ENCODE measurements at places on chromosomes 12 and 14.

- no peak for DNase-seq
Measured at GRCh38 chr12:617304-617915, 45.8 kb downstream of the NINJ2 start.

DNA sequence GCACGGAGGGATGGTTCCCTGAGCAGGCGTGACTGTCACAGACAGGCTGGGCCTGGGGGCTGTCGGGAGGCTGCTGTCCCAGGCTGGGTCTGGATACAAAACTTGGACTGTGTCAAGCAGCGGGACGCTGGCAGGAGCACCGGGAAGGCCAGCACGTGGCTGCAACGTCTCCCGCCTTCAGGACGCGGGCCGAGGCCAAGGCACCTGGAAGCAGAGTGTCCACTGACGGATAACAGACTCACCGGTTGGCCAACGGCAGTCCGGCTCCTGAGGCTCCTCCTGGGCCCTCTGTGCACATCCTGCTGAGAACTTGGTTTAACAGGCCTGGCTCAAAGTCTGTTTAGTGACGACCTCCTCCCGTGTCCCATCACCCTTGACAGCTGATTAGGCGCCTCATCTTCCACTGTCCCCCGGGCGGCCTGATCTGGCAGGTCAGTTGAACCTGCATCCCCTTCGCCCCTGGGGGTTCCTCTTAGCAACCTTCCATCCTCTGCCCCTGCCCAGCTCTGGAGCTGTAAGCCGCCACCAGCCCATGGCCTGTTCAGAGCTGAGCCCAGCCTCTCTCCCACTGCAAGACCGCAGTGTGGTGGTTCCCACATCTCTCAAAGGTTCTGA is 2.5 kb downstream of the XRCC3 start:
- no peak for DNase-seq

- DNase-seq: no peak
Measured at GRCh38 chr14:58744801-58745394, 107.1 kb downstream of the DACT1 start.

DNA sequence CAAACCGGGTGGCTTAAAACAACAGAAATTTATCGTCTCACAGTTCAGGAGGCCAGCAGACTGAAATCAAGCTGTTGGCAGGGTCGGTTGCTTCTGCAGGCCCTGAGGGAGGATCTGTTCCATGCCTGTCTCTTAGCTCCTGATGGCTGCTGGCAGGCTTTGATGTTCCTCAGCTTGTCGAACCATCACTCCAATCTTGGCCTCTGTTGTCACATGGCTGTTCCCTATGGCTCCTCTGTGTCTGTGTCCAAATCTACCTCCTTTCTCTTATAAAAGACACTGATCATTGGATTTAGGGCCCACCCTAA is 14.0 kb downstream of the NFATC4 start:
- no peak for DNase-seq

- DNase-seq: no peak
Measured at GRCh38 chr14:71141701-71142374, 234.6 kb downstream of the PCNX1 start.

GRCh38 chr14:68815298-68816182 is 22.7 kb upstream of the ZFP36L1 start:
- no peak for DNase-seq

DNA sequence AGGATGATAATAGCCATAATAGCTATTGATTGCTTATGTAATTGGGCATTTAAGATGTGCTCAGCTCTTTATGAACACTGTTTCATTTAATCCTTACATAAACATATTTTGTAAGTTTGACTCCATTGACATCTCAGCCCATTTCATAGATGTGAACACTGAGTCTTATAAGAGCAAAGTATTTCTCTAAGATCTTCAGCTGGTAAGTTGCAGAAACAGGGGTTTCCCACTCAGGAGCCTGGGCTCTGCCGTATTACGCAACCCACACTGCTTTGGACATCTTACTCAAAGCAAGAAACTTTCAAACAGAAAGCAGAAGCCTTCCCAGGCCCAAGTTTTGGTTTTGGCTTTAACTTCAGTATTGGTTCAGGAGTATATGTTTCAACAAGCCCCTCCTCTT is 705.1 kb downstream of the MED13L start:
- no peak for DNase-seq

DNA sequence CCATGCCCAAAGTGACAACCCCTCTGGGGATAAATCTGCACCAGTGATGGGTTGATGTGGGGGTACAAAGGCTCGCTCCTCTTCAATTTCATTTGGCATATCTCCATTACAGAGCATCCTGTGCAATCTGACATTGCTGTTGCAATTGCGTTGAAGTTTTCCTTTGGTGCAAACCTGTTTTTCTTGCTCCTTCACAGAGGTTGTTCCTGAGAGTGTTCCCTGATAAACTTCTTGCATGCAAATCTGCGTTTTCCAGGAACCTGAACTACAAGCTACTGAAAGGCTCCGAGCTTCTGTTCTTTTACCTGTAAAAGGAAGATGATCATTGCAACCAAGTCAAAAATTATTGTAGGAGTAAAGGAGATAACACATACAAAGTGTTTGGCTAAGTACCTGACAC is 26.1 kb downstream of the SERPINA11 start:
- DNase-seq: no peak

DNA sequence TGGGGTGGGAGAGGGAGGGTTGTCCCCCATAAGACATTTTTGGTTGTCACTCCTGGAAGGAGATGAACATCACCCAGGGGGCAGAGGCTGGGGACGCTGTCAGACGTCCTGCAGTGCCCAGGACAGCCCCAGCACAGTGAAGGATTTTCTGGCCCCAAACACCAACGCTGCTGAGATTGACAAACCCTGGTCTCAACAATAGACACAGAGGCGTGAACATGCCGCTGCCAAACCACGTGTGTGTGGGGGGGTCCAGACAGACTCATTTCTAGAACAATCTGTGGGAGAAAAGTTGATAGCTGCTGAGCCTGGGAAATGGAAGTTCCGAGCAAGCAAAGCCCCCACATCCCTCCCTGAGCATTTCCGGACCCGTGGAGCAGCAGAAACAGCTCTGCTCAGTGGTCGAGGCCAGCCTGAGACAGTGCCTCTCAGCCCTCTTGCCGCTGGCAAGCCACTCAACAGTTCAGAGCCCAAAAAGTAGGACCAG is 43.8 kb upstream of the CLMN start:
- no peak for DNase-seq

- no peak for DNase-seq
Measured at GRCh38 chr12:116542345-116542956, 16.7 kb upstream of the MAP1LC3B2 start.

- no peak for DNase-seq
Measured at GRCh38 chr12:5718680-5719079, 226.4 kb downstream of the ANO2 start.

- no peak for DNase-seq
Measured at GRCh38 chr14:75077794-75078193, 8.4 kb downstream of the ZC2HC1C start.

GRCh38 chr12:105745811-105746210 is 392.9 kb downstream of the NUAK1 start:
- DNase-seq: no peak

- DNase-seq: no peak
Measured at GRCh38 chr12:11500188-11500860, 105.0 kb upstream of the PRB2 start.

- DNase-seq: no peak
Measured at GRCh38 chr12:132094269-132094891, 49.7 kb downstream of the DDX51 start.

DNA sequence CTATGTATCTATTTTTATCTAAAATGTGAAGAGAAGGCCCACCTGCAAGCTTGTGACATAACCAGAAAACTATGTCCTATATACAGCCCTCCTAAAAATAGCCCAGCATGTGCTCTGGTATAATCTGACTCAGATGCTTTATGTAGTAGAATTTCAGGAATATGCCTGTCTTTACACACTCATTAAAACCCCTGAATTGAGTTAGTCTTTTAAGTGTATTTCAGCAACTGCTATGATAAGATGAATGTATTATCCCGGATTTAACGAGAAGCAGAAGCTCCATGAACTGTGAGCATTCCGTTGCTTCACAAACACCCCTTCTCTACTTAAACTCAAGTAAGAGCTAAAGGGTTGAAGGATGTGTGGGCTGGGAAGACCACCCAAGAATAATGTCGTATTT is 89.9 kb upstream of the PRICKLE1 start:
- DNase-seq: no peak

DNA sequence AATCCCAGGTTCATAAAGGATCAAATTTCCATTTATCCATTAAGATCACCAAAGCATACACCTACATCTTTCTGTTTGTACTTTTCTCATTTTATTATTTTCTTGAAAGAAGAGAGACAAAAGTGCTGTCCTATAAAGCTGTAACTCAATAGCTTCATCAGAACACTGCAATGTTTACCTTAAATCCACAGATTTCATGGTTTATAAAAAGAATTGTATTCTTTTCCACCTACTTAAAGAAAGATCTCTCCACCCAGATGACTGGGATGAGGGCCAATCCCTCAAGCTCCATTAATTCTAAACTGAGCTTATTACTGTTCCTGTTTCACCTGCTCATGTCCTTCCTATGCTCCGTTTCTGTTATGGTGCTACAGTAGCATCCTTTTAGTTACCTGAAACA is 470.6 kb downstream of the BCAT1 start:
- no peak for DNase-seq

Data from SHP77 treated with DMSO at 0.1 percent for 48 hours (cell line).